ENCODE measurements at places on chromosomes 1 and 21.

- DNase-seq, result no peak
These were observed 55.6 kb upstream of the ABCD3 start for GRCh38 chr1:94362466-94363058.

GRCh38 chr1:241590719-241591118 is 49.5 kb downstream of the CHML start:
- DNase-seq, result no peak

DNA sequence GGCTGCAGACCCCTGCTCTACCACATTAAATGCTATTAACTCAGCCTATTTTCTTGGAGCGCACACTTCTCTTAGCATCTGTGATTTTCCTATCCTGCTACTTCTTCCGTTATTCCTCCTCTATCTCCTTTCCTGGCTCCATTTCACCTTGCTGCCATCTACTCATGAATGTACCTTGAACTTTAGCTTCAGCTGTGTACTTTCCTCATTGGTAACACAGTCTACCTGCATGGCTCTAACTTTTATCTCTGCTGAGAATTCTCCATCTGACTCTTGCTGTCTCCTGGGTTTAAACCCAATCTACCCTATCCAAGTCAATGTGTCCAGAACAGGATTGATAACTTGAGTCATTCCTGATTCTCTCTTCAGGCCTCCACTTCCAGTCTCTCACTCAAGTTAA is 67.6 kb upstream of the MCOLN3 start:
- DNase-seq, result no peak

DNA sequence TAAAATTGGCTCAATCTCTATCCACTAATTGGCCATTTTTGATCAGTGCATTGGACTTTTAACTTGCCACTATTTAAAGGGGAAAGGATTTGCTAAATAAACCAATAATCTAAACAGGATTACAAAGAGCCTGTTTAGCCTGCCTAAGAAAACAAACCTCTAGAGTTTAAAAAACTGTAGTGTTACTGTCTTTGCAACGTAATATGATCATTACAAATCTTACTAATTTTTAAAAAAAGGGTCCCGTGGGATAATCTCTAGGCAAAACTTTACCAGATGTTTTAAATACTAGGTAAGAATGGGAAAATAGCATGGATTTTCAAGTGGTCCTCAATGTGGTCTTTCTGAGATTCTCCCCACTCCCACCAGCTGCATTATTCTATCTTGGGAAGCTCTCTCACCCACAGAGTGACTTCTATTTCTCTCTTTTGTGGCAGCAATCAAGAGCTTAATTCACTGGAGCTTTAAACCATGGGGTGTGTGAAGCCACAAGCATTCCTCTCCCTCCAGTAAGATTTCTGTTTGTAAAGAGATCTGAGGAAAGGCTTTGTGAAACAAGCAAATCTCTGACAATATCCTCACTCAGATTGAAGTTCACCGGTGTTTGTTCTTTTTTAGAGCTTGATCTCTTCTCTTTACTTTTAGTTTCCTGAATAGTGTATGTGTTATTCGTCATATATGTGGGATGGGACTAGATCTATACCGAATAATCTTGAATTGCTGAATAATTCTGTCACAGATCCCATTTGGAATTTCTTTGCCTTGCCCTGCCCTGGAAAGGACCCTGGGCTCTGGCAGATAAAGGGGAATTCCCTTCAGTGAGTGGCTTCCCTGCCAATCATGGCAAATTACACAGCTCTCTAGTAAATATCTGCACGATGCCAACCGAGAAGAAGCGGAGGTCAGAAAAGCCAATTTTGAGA is 132.2 kb downstream of the TLR5 start:
- DNase-seq, result no peak

DNA sequence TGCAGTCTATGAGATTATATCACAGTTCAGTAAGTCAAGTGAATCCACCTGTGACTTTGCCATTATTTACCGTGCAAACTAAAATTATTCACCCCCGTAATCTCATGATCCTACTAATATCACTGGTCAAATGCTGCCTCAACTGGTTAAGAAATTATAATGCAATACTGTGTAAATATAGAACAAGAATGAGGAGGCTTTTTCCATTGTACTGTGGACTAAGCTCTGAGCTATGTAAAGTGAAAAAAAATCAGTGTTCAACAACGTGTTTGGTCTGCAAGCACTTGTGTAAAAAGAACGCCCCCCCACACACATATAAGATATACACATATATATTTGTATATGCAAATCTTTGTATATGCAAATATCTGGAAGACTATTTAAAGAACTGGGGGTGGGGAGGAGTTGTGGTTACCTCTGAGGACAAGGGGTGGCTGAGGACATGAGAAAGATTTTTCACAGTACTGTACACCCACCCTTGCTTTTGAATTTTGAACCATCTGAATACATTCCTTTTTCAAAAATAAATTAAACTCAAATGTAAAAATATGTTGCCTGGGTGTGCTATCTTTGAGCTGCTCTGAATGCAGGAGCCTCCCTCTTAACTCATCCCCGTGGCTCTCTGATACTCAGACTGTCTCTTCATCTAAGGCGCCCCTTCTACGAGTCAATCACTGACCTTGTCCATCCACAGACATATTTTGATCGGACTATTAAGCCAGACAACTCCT is 57.0 kb downstream of the PTP4A2 start:
- no peak for DNase-seq

GRCh38 chr1:174812016-174812415 is 187.7 kb upstream of the CACYBP start:
- DNase-seq, result no peak

GRCh38 chr1:6178751-6179563 is 1.2 kb downstream of the CHD5 start:
- DNase-seq, result no peak

DNA sequence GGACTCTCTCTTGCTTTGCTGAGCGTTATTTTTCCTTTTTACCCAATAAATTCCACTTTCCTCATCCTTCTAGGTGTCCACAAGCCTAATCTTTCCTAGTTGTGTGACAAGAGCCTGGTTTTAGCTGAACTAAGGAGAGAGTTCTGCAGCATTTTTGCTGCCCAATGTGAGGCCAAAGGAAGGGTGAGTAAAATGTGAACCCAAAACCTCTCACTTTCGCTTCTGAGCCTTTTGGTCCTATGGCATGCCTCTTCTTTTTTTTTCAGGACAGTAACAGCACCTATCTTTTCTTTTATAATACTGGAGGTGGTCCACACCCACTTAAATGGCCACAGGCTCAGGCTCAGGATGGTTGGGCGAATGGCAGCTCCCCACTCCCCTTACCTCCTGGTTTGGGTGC is 111.1 kb downstream of the COP1 start:
- no peak for DNase-seq

DNA sequence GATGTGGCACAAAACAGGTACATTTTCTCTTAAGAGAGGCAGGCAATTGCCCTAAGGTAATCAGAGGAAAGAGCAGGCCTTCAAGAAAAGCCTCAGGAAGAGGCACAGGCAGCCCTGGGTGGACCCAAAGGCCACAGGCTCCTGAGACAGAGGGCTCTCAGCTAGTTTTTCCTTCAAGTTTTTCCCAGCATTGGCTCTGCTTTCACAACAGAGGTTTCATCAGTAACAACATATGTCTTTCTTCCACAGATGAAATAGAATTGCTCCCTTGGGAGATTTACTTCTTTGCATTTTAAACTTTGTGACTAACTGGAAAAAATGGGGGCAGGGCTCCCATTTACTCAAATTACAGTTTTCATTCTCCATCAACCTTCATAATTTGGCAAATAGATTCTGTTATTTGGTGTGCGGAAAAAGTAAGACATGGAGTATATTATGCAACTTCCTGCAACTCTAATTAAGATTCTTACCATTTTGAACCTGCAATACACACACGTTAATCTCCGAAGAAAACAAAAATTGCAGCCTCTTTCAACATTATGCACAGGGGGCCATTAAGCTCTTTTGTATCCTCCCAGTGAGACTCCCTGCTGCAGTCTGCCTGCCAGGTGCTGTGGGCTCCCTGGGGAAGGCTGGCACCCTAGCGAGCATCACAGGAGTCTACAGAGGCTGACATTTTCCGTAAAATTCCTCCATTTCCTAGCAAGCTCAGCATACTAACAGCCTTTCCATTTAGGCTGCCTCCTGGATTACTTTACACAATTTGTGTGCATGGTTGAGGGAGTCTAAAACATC is 282.3 kb downstream of the USH2A start:
- DNase-seq, result no peak
